CD4-positive, alpha-beta T cell treated with Interleukin-1 beta for 1 hour (primary cell): ENCODE measurements at places on chromosomes 6 and 20.
A peak's percentile ranks its signal among the peaks of the same experiment; 100 is the strongest.

DNA sequence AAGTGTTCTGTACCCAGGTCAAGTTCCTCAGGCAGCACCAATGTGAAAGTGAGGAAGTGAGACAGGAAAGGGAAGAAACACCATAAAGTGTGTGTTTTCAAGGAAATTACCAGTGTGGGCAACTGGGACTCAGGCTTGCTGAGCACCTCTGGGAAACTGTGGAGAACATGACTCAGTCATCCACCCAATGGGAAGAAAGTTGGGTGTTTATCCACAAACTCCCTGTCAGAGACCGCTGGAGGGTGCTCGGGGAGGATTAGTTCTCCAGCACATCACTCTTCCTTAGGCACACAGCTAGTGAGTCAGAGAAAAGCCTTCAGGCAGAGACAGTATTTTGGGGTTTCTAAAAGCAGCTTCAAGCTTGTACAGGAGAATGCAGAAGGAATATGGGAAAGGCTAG is 93.6 kb downstream of the PCSK2 start:
- DNase-seq: no peak

DNA sequence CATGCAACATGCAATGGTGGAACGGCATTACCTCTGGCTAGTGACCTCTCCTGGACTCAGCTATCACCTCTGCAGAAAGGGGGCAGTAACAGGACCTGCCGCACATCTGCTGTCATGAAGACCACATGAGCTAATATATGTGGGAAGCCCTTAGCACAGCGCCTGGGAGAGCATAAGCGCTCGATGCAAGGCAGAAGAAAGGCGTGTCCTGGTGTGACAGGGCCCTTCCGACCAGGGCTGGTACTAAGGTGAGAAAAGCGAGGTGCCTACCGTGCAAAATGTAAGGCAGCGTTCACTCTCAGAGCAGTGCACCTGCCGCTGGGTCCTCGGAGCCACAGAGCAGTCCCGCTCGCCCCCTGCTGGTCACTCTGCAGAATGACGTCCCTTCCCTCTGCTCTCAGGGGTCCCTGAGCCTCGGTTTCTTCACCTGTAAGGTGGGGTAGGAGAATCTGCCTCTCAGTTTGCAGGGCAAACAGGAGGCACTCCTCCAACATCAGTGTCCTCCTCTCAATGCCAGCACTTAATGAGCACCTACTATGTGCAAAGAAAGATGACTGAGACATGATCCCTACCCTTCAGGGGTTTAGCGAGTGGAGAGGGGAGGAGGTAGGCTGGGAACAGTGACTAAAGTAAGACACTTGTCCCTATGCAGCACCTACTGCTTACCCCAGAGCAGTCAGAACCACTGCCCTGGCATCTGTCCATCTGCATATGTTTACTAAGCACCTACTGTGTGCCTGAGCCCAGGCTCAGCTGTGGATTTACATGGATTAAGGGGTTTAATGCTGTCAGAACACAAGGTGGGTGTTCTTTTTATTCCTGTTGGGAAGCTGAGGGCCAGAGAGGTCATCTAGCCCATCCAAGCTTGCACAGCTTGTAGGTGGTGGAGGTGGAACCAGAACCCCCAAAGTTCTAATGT is 41.1 kb upstream of the PTGIS start:
- DNase-seq: peak; percentile 71

DNA sequence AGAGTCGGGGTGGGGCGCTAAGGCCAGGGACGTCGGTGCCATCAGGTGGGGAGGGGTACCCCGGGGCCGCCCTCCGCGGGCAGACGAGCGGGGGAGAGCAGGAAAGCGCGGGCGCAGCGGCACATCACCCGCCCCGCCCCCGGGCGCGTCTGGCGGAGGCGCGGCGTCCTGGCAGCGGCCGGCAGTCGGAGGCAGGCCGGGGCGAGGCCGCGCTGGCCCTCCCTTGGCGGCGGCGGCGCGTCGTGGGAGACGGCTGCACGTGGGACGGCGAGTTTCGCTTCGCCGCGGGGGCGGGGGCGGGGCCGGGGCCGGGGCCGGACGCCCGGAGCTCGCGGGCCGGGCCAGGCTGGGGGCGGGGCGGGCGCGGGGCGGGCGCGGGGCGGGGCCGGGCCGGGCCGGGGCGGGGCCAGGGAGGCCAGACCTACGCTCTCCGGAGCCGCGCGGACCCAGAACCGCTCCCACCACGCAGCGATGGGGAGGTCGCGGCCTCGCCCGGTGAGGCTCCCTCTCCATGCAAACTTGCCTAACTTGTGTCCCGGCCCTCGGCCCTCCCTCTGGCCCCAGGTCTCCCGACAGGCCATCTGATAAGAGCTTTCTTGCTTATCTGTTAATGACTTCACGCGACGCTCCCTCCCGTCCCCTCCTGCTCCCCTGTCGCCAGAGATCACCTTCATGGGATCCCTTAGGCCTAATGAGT is 12.5 kb downstream of the ITPR3 start:
- DNase-seq: peak; percentile 72

GRCh38 chr6:24430086-24430485 is 27.4 kb downstream of the MRS2 start:
- DNase-seq: no peak

DNA sequence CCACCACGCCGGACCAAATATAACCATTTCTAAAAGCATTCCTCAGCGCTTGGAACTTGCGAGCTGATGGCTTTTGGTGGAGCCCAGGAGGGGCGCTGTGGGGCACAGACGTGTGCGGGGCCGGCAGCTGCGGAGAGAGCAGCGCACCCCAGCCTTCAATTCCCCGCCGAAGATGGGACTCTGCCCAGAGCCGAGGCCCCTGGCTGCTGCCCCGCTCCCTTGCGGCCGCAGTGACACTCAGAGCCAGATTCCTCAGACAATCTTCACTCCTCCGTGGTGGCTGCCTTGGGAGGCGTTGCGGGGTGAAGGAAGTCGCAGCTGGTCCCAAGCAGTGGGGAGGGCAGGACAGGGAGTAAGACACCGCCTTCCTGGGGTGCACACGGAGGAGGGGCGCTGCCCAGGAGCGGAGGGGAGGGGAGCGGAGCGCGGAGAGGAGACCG is 87.7 kb downstream of the TMEM242 start:
- DNase-seq: peak; percentile 49

GRCh38 chr6:119542037-119542436 is 192.5 kb upstream of the MAN1A1 start:
- no peak for DNase-seq

- no peak for DNase-seq
Observed at GRCh38 chr6:127202676-127203075, 64.0 kb upstream of the RNF146 start.

DNA sequence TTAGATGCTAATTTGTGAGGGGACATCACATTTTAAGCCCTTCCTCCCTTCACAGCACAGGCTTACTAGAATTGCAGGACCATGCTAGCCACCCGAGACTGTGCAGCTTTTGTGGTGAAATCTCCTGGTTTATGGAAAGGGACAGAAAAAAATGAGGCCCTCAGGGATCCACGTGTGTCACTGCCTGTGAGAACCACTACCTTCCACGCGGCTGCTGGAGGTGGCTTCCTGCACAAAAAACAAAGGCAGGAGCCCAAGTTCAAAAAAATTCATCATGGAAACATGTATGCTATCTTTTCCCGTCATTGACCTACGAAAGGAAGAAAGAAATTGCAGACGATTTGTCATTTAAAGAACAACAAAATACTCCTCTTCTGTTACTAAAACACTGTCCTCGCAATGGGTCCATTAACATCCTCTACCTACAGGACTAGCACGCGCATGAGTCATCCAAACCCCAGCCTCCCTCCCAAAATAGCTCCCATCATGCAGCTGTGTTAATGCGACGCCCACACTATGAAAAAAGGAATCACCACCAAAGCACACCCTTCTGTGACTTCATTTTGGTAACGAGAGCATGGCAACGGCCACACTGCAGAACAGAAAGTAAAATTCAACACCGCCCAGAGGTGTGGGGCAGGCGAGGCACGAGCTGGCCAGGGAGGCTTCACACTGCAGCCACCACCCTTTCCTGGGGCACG is 45.7 kb downstream of the RAMACL start:
- DNase-seq: peak; percentile 63

DNA sequence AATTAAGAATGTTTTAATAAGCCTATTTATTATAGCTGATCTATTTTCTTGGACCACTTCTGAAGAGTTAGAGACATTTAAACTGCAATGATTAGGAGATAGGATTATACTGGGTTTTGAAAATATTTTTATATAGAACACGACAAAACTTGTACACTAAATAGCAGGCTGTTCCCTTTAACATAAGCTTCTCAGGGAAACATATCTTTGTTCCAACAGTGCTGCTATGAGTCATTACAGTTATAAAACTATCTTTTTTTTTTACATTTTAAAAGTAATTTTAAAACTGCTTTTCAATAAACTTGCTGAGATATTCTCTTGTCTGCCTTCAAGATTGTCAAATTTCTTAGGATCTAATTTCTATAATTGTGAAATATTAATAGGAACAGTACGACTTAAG is 389.1 kb downstream of the ARHGAP18 start:
- DNase-seq: no peak

GRCh38 chr6:29552512-29553051 is 7.0 kb downstream of the UBD start:
- DNase-seq: peak; percentile 78

- DNase-seq: peak; percentile 77
Observed at GRCh38 chr6:89610149-89610642, 28.4 kb downstream of the LYRM2 start.

GRCh38 chr6:115753446-115753845 is 307.2 kb downstream of the FRK start:
- no peak for DNase-seq

DNA sequence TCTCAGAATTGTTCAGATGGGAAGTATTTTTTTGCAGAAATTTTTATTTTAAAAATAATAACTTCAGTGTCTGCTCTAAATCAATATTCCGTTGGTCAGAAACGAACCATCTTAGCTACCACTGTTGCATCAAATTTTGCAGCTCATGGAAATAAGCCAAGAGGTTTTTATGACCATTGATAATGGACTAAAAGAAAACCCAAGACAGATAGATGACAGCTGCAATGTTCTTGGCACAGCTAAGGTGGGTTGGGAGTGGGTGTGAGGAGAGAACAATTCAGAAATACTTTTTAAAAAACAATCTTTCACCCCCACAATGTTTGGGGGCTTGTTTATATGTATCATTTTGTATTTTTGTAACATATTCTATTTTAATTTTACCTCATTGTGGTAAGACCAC is 121.1 kb downstream of the PDE7B start:
- no peak for DNase-seq

DNA sequence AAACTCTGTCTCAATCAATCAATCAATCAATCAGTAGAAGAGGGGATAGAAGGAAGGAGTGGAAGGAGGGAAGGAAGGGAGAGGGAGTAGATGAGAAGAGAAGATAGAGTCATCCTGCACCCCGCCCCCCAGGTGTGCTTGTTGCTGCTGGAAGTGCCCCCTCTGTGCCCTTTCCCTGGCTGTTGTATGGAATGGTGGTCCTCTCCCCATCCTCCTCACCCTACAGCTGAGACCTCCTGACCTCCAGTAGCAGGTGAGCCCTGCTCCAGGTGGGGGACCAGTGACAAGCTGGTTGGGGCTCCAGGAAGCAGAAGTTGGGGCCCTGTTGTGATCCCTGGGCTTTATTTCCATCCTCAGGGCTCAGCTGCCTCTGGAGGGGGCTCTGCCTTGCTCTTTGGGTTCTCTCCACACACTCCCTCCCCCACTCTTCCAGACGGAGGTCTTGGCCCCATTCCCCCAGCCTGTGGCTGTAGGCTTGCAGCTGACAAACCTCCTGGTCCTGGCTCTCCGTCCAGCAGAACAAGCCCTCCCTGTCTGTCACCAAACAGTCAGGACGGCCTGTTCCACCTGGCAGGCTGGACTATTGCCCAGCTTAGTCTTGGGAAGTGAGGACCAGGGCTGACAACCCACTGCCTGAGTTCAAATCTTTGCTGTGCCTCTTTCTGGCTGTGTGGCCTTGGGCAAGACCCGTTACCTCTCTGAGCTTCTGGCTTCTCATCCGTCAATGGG is 26.0 kb upstream of the SCRT2 start:
- DNase-seq: no peak

GRCh38 chr6:40419377-40419776 is 167.8 kb downstream of the LRFN2 start:
- no peak for DNase-seq

GRCh38 chr6:151733680-151734320 is 73.7 kb upstream of the ESR1 start:
- DNase-seq: no peak

DNA sequence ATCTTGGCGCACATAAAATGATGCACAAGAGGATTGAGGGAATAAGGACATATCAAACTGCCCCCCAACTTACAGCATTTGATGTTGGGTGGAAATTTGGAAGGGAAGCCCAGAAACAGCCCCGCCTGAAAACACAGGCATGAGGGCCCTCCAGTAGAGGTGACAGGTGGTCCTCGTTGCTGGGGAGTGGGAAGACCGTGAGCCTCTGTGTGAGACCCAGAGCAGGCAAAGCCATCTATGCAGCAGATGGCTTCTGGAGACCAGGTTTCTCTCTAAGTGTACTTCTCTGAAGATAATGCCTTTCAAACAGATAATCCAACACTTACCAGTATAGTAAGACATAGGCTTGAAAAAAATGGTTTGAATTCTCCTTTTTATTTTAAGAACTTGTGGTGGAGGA is 132.2 kb upstream of the INSM1 start:
- no peak for DNase-seq

- no peak for DNase-seq
Observed at GRCh38 chr6:12343440-12344162, 53.4 kb downstream of the EDN1 start.

- no peak for DNase-seq
Observed at GRCh38 chr20:31497838-31498540, 16.3 kb upstream of the HM13 start.

DNA sequence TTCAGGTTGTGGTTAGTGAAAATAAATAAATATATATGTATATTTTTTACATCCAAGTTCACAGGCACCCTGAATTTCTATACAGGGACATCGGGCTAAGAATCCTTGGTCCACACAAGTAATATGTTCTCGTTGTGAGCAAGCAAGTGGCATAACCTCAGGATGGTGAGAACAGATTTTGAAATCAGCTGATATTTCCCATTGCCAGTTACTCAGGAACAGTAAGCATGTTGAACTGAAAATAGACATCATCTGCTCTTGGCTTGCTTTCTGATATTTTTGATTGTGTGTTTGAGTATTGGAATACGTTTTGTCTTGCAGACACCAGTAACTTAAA is 87.7 kb downstream of the TRMT6 start:
- DNase-seq: no peak

DNA sequence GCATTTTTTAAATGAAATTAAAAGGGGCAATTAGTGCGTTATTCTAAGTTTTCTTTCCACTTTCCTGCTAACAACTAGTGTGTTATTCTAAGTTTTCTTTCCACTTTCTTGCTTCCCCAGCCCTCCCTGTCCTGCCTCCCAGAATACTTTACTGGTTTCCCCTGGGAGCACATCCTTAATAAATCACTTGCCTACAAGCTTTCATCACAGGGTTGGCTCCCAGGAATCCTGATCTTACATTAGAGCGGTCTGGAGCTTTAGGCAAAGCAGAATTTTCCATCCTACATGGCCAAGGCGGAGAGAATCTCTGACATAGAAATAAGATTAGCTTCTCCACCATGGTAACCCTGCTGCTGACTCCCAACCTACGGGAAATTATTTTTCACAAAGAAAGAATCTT is 150.4 kb downstream of the BFSP1 start:
- no peak for DNase-seq
